ENCODE measurements at places on chromosomes 1 and 21.

- no peak for DNase-seq
Measured at GRCh38 chr1:199007423-199007822, 368.6 kb downstream of the PTPRC start.

DNA sequence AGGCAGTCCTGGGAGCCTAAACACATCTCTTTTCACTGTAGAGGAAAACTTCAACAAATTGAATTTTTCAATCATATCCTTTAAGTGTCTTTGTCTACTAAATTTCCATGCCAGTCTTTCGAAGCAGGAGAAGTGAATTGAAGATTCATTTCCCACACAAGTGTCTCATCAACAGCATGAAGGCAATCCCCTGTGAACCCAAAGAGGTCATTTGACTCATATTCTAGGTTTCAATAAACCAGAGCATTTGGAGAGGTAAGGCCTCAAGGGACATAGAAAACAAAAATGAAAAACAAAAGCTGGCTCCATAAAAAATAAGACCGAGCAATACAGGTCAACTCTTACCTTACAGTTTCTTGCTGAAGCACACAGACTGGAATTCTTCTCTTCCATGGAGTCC is 94.1 kb upstream of the ATP1B1 start:
- DNase-seq: no peak

DNA sequence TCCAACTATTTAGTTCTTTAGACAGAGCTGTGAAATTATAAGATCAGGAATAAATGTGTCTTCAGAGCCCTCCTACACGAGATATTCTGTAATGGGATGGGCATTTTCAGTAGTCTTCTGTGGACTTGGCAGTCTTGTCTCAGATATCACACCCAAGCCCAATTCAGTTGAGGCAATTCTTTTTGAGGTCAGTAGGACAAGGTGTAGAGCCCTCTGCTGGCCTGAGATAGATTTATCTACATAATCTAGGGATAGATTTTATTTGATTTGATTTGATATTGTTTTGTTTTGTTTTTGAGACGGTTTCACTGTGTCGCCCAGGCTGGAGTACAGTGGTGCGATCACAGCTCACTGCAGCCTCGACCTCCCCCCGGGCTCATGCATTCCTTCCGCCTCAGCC is 77.5 kb downstream of the FMN2 start:
- no peak for DNase-seq

DNA sequence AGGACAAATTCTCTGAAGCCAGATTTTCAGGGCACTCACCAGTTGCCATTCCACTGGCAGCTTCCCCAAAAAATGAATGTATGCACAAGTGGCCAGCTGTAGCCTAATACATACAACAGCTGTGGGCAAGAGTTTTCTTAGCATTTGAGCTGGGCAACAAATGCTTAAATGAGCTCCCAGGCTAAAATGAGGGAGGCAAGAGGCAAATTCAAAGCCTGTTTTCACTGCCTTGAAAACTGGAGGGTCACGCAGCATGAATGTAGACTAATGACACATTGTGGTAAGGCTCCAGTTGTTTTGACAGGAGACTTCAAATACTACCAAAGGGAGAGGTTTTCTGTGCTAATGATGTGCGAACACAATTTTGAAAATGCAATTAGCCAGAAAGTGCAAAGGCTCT is 88.2 kb downstream of the TIAM1 start:
- peak; percentile 91 for DNase-seq

GRCh38 chr1:6438047-6438525 is 13.5 kb downstream of the ESPN start:
- DNase-seq: peak; percentile 71

DNA sequence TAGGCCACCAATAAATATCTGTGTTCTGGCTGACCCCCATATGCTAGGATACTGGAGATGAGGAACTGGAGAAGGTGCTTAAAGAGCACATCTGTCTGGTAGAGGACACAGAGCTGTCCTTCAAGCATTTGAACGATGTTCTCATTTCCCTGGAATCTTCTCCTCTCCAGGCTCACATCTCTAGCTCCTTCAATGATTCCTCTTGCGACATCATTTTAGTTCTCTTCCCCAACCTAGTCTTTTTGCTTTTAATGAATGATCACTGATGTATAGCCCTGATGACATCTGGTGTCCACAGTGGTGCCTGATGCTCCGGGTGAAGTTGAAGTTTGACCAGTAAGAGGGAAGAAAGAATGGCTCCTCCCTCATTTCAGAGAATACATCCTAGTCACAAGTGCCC is 80.8 kb upstream of the UBE2U start:
- no peak for DNase-seq

Measured in tongue (tissue), 3 donors.